ENCODE measurements at places on chromosomes 7 and 10.

- DNase-seq, result peak; percentile 65
Observed at GRCh38 chr7:2241580-2242540, at the start of the genes MRM2 and NUDT1. Gene MRM2 (minus strand): TSS chr7:2242205. CDS start chr7:2242169, 36 bp downstream. Gene NUDT1 (plus strand): TSS chr7:2242226. CDS start chr7:2244575, 2,349 bp downstream.

- DNase-seq, result peak; percentile 74
Observed at GRCh38 chr10:63217120-63217605, 84.0 kb downstream of the NRBF2 start.

DNA sequence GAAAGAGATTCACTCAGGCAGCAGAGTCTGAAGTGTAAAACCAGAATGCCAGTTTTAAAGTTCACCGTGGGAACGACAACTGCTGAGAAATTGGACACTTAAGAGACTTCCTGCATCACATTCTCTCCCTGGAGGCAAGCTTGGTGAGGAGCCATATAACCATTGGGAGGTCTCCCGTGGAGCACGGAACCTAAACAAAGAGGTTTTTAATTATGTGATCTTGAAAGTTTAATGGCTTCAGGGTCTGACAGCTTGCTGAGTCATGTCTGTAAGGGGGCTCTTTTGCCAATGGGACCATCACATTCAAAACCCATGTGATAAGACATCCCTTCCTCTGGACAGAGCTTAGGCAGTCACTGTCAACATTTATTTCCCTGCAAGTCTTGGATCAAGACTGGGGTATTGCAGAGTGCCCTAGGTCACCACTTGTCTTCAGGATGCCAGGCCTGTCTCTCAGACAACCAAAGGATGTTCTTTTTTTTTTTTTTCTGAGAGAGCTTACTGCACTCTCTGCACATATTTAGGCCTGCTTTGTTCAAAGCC lies 674.4 kb downstream of the TYW1 start:
- no peak for DNase-seq

- no peak for DNase-seq
Observed at GRCh38 chr7:30430777-30431176, 47.8 kb downstream of the NOD1 start.

DNA sequence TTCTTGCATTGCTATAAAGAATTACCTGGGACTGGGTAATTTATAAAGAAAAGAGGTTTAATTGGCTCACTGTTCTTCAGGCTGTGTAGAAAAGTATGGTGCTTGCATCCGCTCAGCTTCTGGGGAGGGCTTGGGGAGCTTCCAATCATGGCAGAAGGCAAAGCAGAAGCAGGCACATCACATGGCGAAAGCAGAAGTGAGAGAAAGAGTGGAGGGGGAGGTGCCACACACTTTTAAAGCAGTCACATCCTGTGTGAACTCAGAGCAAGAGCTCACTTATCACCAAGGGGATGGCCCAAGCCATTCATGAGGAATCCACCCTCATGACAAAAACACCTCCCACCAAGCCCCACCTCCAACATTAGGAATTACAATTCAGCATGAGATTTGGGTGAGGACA lies 303.5 kb downstream of the OTUD1 start:
- DNase-seq, result no peak

DNA sequence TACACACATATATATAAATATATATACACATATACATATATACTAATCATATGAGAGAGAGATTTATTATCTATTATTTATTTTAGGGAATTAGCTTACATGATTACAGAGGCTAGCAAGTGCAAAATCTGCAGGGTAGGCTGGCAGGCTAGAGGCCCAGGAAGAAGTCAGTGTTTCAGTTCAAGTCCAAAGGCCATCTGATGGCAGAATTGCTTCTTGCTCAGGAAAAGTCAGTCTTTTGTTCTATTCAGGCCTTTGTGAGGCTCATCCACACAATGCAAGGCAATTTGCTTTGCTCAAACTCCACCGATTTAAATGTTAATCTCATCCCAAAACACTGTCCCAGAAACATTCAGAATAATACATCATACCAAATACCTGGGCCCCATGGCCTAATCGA lies 2.6 kb upstream of the C10orf120 start:
- no peak for DNase-seq

DNA sequence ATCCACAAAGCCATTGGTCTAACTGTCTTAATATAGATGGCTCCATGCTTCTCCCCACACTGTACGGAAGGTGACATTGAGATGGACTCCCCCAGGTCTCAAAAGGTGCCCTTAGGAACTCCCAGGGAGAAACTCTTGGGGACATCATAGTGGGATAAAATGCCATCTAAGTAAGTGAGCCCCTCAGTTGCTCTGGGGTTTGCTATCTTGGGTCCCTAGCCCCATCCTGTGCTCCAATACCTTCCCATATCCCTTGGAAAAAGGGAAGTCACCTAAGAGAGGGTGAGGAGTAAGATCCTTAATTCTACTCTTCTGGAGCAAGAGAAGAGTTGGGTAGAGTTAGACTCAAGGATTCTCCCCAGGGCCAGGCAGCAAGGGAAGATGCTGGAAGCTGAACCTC lies 7.9 kb downstream of the PRRT4 start:
- DNase-seq, result no peak

DNA sequence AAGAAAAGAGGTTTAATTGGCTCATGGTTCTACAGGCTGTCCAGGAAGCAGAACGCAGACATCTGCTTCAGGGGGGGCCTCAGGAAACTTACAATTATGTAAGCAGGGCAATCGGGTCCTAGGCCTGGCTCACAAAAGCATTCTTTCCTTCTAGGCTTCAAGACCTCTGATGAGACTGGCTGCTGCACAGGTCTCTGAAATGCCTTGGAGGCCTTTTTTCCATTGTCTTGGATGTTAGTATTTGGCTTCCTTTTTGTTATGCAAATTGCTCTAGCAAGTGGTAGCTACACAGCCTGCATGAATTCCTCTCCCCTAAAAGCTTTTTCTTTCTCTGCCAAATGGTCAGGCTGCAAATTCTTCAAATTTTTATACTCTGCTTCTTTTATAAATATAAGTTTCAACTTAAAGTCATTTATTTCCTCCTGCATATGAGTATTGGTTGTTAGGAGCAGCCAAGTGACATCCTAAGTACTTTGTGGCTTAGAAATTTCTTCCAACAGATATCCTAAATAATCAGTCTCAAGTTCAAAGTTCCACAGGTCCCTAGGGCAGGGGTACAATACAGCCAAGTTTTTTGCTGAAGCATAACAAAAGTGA lies 83.1 kb upstream of the SEMA3A start:
- DNase-seq, result no peak

- DNase-seq, result no peak
Observed at GRCh38 chr10:90855126-90855525, 2.7 kb downstream of the HTR7 start.

- no peak for DNase-seq
Observed at GRCh38 chr10:80496555-80497172, 41.0 kb upstream of the SH2D4B start.

DNA sequence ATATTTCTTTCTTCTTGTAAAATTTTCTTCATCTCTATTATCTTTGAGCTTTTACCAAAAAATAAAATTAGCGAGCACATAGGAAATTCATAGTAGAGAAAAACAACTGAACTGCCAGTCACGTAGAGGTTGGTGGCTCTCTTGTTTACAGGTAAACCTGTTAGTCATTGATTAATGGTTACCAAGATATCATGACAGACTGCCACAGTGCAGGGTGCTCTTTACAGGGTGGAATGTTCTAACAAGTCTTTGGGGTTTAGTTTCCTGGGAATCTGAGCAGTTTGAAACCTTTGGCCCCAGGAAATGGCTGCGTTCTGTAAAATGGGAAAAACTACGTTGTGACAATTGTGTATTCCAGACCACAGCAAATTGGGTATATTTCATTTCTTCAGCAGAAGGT lies 407.3 kb upstream of the ADARB2 start:
- no peak for DNase-seq

GRCh38 chr10:14588084-14588937 lies 186.4 kb downstream of the FAM107B start:
- peak; percentile 97 for DNase-seq

GRCh38 chr10:30228417-30229036 lies 120.6 kb downstream of the MTPAP start:
- no peak for DNase-seq

- no peak for DNase-seq
Observed at GRCh38 chr7:47506382-47507339, 75.2 kb downstream of the TNS3 start.

GRCh38 chr7:21377545-21377944 lies 50.3 kb upstream of the SP4 start:
- no peak for DNase-seq

- DNase-seq, result no peak
Observed at GRCh38 chr10:87613751-87614150, 45.9 kb upstream of the PAPSS2 start.

GRCh38 chr7:108102671-108103312 lies 27.4 kb downstream of the LAMB4 start:
- DNase-seq, result no peak

DNA sequence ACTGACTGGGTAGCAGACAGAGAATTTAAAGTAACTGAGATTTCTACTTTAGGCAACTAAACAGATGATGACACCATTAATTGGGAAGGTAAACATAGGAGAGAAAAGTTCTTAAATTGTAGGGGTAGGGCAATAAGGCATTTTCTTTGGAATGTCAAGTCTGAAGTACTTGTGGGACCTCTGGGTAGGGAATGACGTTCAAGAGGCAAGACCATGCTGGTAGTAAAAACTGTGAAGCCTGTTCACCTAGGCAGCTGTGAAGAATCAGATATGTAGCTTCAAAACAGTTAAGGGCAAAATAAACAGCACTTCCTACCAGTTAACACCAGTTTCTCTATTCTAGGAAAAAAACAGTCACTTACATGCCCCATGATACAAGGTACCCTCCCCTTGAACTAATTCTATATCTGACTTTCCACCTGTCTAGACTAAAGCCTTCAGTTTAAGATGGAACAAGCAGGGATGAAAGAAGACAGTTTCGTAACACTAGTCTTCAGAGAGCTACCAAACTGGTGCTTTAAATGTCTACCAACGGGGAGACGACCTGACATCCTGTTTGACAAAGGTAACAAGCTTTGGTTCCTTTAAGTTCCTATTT lies 63.1 kb upstream of the KCNIP2 start:
- DNase-seq, result no peak

DNA sequence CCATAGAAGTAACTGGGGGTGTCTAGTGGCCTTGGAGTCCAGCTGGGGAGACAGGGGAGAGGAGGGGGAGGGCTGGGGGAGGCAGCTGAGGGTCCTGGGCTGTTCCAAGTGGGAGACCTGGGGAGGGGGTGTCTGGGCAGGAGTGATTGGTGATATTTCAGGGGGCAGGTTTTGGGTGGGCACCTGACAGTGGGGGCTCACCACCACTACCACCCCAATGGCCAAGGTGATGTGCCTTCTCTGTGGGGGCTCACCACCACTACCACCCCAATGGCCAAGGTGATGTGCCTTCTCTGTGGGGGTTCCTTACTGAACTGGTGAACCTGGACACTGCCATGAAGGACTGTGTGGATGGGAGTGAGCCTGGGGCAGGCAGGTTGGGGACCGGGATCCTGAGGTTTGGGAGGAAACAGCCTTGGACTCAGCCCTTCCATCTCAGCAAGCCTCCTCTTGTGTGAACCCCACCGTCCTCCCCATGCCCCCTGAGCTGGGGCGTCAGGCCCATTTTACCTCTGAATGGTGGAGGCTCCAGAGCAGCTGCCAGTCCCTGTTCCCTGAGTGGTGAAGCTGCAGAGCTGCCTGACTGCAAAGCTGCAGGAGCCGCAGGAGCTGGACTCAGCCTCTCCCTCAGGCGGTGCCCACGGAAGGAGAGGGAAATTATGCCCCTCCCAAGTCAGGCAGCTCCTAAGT lies 50.6 kb upstream of the ZNF716 start:
- no peak for DNase-seq

GRCh38 chr10:79983286-79983909 lies 34.5 kb upstream of the SFTPD start:
- DNase-seq, result no peak

DNA sequence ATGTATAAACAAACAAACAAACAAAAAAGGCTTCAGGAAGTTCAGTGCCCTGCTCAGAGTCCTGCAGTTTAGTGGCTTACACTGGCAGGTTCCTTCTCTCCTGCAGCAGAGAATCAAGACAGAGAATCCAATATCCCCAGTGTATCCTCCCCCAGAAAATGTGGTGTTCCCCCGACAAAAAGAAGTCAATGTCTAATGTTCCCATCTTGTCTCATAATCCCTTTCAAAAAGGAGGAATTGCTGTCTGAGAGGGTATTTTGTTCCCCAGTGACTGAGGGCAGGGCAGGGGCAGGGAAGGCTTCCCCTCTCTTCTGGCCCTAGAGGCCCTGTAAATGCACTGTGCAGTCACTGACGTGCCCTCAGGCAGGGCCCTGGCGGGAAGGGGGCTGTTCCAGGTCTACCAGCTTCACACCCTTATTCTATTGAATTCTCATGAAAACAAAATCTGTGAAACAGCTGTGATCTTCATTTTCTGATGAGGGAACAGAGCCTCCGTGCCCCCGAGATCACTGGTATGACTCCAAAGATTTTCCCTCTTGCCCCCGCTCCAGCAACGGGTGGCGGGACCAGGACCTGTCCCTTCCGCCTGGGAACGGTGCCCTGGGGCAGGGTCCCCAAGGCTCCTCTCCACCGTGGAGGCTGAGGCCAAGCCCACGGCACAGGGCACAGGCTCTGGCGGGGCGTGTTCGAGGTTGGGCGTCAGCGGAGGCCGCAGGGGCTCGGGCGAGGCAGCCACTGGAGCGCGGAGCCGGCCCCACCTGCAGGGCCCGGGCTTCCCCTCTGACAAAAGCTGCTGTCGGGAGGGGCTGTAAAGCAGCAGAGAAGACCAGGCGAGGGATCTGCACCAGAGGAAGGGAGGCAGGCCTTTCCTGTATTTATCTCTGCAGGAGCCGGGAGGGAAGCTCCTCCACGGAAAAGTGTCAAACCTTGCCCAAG lies 13.4 kb upstream of the WDFY4 start:
- no peak for DNase-seq

DNA sequence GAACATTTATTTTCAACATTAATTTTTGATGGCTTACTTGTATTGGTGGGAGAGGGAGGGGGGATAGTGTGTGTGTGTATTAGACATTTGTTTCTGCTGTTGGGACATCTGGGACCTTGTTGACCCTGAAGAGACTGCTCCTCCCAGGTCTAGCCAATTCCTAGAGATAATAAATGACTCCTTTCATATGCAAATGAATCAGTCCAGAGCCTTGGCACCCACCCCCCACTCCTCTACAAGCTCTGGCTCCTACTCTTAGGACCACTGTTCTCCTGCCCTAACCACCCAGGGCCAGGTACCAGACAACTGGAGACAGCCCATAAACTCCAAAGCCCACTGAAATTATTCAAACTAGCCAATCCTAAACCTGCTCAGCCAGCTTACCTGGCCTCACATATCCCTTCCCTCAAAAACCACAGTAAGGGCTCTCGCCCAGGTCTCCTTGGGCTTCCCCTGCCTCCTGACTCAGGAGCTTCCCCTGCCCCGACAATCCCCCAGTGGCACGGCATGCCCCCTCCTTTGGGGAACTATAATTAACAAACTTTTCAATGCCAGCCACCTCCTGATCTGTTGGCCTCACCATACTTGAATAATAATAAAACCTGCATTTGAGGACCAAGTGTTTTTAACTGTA lies 233.3 kb downstream of the ELMO1 start:
- DNase-seq, result no peak

DNA sequence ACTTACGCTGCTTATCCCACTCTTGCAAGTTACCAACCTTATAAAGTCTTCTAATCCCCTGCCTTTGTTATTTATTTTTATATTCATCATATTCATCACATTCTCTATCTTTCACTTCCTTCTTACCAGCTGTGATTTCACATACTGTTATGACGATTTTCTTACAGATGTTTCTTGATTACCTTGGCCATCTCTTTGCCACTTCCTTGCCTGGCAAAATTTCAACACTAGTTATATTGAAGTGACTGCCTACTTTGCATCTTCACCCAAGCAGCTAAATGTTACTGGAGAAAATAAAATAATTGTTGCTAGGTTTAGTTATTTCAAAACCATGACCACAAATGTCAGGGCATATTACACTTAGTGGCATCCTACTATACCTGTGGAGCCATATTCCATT lies 8.8 kb upstream of the STEAP4 start:
- no peak for DNase-seq

GRCh38 chr10:121157998-121158397 lies 306.8 kb downstream of the WDR11 start:
- no peak for DNase-seq

All from endothelial cell of umbilical vein (primary cell).